ENCODE measurements at places on chromosomes 13 and 19. TPM values are rescaled to one million over a fixed set of nuclear protein-coding genes. Genes with fewer than 3 reads are reported as not detected.

ZNF431 gene
- total RNA-seq: 2.8 TPM

TNNI3 gene
- total RNA-seq: not detected

CCDC122 gene
- 5.9 TPM for total RNA-seq

COMMD6 gene
- total RNA-seq: 111 TPM

UGGT2 gene
- 61.3 TPM for total RNA-seq

GJB2 gene
- 0.82 TPM for total RNA-seq

LILRA1 gene
- not detected for total RNA-seq

RNF225 gene
- 0.15 TPM for total RNA-seq

OLFM4 gene
- not detected for total RNA-seq

YJEFN3 gene
- 0.15 TPM for total RNA-seq

KLF5 gene
- total RNA-seq: 0.23 TPM

PLPPR3 gene
- 0.15 TPM for total RNA-seq

NOP53 gene
- 70.0 TPM for total RNA-seq

CDC42EP5 gene
- 41.0 TPM for total RNA-seq

SELENOW gene
- 209 TPM for total RNA-seq

CCL25 gene
- not detected for total RNA-seq

All from smooth muscle cell of the coronary artery (primary cell).